Inflammatory macrophage treated with lipopolysaccharide for 1 hour (primary cell): ENCODE measurements at places on chromosomes 4 and X.

- DNase-seq: no peak
Measured at GRCh38 chr4:62288808-62289541, 1088.8 kb downstream of the ADGRL3 start.

GRCh38 chr4:29277381-29277780 lies 1442.8 kb upstream of the PCDH7 start:
- DNase-seq: no peak

DNA sequence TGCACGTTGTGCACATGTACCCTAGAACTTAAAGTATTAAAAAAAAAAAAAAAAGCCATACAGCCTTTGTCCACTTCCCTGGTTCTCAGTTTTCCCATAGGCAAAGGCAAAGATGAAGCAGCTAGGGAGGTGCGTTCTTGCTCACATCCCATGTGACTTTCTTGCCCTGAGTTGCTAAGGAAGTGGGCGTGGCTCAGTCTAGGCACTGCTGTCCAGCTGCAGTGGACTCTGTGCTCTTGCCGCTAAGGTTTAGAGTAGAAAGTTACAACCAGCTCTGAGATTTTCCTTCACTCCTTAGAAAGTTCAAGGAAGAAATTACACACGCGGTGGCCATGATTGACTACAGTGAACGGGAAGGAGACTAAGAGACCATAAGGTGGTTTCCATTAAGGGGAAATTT lies 144.7 kb downstream of the NAA11 start:
- no peak for DNase-seq

DNA sequence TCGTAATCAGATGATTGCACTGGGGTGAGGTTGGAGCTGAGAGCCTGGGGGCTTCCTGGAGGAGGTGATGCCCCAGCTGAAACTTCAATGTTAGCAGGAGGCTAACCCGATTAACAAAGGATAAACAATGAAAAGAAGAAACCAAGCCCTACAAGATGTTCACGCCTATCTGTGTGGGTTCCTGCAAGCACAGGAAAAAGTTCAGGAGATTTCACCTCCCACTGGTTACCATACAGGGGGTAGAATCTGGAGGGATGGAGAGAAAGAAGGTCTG lies 27.5 kb downstream of the JAKMIP1 start:
- DNase-seq: no peak

GRCh38 chrX:35380808-35381700 lies 417.1 kb upstream of the MAGEB16 start:
- DNase-seq: peak; percentile 2
